Activated CD4-positive, CD25-positive, alpha-beta regulatory T cell (primary cell): ENCODE measurements at places on chromosomes 2 and 18.

DNA sequence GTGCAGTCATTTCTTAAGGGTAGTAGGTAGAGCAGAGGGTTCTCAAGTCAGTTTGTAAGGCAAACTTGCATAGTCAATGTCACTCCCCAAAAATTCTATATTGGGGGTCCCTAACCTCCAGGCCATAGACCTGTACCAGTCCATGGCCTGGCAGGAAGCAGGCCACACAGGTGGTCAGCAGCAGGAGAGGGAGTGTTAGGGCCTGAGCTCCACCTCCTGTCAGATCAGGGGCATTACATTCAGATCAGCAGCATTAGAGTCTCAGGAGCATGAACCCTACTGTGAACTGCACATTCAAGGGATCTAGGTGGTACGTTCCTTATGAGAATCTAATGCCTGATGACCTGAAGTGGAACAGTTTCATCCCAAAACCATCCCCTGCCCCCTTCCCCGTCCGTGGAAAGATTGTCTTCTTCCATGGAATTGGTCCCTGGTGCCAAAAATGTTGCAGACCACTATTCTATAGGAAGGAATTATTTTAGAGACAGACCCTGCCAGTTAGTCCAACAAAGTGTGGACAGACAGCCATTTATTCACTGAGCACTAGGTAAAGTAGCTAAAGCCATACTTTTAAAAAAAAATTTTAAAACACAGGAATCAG lies 6.7 kb downstream of the COA5 start:
- no peak for DNase-seq

DNA sequence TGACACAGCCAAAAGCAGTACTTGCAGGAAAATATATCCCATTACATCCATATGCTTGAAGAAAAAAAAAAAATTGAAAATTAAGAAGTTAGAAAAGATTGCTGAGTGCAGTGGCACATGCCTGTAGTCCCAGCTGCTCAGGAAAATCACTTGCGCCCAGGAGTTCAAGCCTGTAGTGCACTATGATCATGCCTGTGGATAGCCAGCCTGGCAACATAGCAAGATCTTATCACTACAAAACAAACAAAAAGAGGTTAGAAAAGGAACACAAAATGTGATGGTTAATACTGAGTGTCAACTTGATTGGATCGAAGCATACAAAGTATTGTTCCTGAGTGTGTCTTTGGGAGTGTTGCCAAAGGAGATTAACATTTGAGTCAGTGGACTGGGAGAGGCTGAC lies 361.9 kb downstream of the NYAP2 start:
- DNase-seq, result no peak

DNA sequence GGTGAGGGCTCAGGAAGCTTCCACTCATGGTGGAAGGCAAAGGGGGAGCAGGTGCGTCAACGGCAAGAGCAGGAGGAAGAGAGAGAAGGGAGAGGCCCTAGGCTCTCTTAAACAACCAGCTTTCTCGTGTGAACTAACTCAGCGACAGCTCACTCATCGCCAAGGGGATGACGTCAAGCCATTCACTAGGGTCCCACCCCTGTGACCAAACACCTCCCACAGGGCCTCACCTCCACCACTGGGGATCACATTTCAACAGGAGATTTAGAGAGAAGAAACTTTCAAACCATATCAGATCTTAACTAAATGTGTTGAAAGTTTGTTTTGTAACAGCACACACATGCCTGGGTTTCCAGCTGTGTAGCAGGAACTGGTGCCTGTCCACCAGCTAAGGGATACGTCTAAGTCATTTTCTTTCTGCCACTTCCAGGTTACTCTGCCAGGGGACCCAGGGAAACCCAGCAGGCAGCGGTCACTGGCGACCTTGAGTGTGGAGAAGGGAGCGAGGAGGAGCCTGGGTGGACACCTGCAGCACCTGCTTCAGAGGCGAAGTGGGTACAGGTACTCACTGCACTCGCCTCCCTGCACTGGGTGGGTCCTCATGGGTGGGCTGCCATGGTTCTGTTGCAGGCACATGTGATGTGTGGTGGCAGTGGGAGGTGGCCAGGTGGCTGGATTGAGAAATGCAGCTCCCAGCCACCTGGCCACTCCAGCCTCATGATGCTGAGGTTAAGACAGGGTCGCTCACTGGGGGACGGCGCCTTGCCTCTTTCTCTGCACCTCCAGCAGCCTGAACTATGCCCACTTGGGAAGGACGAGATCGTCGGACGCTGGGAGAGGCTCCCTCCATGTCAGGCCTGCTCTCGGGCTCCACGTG lies 8.4 kb upstream of the GPC1 start:
- no peak for DNase-seq

DNA sequence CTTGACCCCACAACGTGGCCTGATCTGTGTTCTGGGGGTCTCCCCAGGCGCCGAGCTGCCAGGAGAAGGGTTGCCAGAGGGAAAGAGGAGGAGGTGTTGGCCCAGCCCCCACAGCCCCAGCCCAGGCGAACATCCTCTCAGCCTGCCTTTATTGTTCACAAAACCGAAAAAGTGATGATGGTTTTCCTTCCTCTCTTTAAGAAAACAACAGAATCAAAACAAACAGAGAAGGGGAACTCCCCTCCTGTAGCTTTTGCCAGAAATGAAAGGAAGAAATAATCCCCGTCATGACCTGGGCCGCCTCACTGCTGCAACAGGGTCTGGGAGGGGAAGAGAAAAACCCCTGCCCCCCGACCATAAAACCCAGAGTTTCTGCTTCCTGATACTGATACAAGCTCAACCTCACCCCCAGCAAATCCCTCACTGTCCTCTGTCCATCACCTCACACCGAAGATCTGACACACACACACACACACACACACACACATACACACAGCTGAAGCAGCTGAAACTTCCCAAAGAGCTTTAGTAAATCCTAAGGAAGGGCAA lies 52.0 kb downstream of the ZFP36L2 start:
- DNase-seq, result peak; percentile 61

GRCh38 chr2:71667256-71668182 lies 214.2 kb downstream of the DYSF start:
- no peak for DNase-seq

DNA sequence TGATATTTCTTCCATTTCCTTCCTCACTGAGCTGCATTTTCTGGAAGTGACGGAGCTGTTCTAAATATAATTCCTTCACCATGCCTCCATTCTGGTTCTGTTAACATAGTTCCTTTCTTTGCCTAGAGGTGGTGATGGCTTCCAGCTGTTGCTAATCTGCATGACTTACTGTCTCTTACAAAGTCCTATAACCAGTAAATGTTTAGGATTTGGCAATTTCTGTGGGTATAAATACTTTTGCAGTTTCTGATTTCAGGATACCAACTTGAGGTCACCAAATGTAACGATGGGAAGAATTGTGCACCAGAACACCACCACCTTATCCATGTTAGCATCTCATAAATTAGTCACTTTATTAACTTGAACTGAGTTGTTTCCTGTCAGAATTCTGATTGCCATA lies 101.7 kb upstream of the FN1 start:
- DNase-seq, result no peak

DNA sequence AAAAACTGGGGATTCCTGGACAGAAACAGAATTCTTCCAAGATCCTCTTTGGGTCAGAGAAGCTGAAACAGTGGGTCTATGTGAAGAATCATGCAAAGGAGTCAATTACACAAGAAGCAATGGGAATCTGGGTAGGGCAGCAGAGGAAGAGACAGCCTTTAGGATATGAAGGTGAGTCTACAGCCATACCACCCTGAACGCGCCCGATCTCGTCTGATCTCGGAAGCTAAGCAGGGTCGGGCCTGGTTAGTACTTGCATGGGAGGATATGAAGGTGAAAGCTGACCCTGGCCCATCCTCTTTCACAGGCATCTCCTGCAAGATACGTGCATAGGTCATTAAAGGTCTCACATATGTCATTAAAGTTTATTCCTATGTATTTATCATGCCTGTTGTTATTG lies 1080.9 kb upstream of the FANCL start:
- DNase-seq, result no peak

GRCh38 chr18:13543144-13543543 lies 183.2 kb downstream of the FAM210A start:
- DNase-seq, result no peak

GRCh38 chr2:6314218-6314960 lies 551.3 kb downstream of the CMPK2 start:
- DNase-seq, result no peak

DNA sequence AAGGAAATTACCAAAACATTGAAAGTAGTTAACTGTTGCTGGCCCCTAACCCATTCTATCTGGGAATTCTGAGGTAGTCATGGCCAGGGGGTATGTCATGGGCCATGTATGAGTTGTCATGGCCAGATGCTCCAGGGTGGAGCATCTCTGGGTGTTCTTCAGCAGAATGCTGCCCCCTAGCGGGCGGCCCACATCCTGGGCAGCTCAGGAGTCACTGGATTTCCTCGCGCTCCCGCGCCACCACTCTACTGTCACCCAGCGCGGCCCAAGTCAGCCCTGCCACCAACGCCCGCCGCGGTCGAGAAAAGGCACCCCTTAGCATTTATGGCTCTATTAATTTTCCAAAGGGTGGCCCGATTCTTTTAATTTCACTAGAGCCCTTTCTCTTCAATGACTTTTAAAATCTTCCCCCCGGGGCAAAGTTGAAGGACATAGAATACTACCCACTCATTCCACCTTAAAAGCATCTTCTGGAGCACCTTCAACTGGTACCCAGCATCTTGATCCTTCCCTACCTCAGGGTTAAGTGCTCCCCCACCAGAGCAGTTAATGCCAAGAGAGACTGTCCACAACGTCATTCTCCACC lies 41.6 kb downstream of the PKDCC start:
- DNase-seq, result no peak
